ENCODE measurements at places on chromosomes 5 and 9.

- no peak for DNase-seq
Observed at GRCh38 chr5:112784726-112785125, 47.0 kb downstream of the APC start.

GRCh38 chr9:69173891-69174615, at the start of gene TJP2:
Gene TJP2, plus strand, starts transcription at chr9:69174277. Its CDS starts 96 bp downstream, at chr9:69174373.
- no peak for DNase-seq

GRCh38 chr5:6791031-6791430, 77.8 kb downstream of the TENT4A start:
- no peak for DNase-seq

GRCh38 chr9:81596679-81597418, 92.5 kb downstream of the TLE1 start:
- DNase-seq, result no peak

- DNase-seq, result no peak
Observed at GRCh38 chr5:67289763-67290521, 93.3 kb upstream of the CD180 start.

- no peak for DNase-seq
Observed at GRCh38 chr5:153555420-153556114, 65.1 kb downstream of the GRIA1 start.

DNA sequence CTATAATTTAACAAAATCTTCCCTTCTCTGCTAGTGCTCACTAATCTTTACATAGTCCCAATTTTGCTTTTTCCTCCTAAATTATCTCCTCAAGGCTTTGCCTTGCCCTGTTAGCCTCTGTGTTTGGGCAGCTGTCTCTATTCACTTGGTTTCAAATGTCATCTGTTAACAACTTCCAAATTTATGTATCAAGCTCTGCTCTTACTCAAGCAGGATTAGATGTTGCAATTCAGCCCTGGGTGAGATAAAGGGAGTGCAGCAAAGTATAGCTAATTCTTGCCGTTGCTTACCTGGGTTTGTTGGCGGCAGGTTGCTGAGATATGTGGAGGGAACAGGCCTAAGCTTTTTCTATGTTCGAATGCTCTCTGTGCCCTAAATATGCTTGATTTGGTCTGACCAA, 483.8 kb downstream of the DMAC1 start:
- DNase-seq, result no peak

- DNase-seq, result no peak
Observed at GRCh38 chr5:8767746-8768145, 778.1 kb downstream of the SEMA5A start.

- DNase-seq, result no peak
Observed at GRCh38 chr5:34576891-34577666, 79.0 kb upstream of the RAI14 start.

GRCh38 chr9:87859786-87860185, 22.9 kb upstream of the SPATA31E1 start:
- no peak for DNase-seq

GRCh38 chr5:65172486-65173129, 309.1 kb downstream of the ADAMTS6 start:
- no peak for DNase-seq

GRCh38 chr5:142323480-142324135, 1.2 kb downstream of the SPRY4 start:
- DNase-seq, result no peak

DNA sequence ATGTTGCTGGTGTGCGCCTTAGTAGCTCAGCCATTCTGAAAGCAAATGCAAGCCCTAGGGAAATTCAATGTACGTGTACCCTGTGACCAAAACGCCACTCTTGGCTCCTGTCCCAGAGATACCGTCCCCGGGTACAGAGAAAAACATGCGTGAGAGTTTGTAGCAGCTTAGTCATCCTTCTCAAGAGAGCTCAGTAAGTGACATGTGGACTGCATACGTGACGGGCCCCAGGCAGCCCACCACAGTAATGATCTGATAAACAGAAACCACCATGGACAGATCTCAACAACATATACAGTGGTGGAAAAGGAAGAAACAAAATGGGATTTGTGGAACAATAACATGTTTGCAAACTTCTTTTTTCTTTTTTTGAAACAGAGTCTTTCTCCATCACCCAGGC, 45.1 kb downstream of the S1PR3 start:
- DNase-seq, result no peak

- DNase-seq, result no peak
Observed at GRCh38 chr5:37916525-37916924, 76.7 kb upstream of the GDNF start.

DNA sequence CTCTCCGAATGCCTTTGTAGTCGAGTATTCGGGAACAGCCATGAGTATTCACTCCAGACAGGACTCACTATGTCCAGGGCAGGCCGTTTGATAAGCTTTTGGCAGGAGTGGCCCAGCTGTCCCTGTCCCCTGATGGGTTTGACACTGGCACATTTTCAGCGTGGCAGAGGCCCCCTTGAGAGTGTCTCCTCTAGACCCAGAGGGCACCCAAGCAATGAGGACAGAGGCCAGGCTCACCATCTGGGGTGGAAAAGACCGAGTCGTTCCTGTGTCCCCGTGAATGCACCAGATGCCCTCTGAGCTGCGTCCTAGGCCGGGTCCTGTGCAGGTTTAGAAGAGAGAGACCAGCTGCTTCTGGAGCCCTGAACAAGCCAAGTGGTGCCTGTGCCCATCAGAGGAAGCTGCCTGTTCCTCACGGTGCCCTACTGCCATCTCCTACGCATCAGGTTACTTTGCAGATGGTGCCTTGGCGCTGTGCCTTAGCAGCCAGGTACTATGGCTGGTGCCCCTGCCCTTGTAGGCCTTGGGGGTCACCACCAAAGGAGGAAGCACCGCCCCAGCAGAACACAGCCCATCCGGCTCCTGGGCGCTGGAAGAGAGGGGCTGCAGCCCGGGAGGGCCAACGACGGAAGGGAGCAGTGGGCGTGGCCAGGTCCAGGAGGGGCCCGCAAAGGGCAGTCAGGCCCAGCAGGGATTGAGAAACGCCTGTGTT, 42.4 kb downstream of the LRSAM1 start:
- DNase-seq, result no peak

GRCh38 chr5:84715686-84716085, 331.0 kb upstream of the EDIL3 start:
- DNase-seq, result no peak

- DNase-seq, result no peak
Observed at GRCh38 chr5:127596501-127596900, 52.4 kb upstream of the CTXN3 start.

- peak; percentile 31 for DNase-seq
Observed at GRCh38 chr5:109141222-109142200, 268.3 kb downstream of the PJA2 start.

DNA sequence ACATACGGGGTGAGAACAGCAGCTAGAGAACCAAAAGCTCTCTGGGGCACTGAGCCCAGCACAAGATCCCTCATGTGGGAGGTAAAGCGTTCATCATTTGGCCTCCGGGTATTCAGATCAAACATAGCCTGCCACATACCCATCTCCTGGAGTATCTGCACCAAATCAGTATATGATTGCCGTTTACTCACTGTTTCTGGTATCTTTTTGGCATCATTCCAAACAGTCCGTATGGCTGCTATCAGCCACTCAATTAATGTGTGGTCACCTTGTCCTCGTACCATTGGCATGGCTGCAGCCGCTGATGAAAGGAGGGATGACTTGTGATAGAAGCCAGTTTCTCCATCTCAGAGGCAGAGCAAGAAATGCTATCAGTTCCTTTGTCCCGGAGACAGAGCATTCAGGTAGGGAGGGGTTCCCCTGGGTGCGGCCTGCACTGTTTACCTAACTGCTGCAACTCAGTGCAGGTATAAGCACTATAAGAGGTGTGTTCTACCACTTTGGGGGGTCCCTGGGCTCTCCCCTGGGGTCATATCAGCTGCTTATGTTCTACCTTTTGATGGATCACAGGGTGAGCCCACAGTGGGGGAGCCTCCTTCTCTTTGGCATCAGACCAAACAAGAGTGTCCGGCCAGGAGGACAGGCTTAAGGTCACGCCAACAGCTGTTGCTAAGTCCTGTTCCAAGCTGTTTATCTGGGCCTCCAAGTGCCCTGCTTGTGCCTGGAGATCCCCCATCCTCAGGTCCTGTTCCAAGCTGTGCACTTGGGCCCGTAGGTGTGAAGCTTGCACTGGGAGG, 9.4 kb downstream of the DMAC1 start:
- no peak for DNase-seq

GRCh38 chr9:23747088-23748075, 78.7 kb downstream of the ELAVL2 start:
- DNase-seq, result no peak

DNA sequence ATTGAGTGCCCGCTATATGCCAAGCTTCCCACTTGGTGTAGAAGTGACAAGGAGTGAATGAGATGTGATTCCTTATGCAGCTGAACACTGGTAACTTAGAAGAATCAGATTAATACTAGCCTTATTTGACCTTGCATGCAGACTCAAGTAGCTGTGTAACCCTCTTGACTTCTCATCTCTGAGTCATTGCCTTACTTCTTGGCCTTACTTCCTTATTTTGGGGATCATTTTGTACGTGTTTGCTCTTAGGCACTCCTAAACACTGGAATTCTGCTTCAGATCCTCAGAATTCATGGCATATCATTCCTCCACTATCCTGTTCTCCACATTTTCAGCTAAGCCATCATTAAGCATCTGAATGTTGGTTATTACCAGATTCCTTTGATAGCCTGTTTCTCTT, 948.9 kb upstream of the ARRDC3 start:
- peak; percentile 38 for DNase-seq

DNA sequence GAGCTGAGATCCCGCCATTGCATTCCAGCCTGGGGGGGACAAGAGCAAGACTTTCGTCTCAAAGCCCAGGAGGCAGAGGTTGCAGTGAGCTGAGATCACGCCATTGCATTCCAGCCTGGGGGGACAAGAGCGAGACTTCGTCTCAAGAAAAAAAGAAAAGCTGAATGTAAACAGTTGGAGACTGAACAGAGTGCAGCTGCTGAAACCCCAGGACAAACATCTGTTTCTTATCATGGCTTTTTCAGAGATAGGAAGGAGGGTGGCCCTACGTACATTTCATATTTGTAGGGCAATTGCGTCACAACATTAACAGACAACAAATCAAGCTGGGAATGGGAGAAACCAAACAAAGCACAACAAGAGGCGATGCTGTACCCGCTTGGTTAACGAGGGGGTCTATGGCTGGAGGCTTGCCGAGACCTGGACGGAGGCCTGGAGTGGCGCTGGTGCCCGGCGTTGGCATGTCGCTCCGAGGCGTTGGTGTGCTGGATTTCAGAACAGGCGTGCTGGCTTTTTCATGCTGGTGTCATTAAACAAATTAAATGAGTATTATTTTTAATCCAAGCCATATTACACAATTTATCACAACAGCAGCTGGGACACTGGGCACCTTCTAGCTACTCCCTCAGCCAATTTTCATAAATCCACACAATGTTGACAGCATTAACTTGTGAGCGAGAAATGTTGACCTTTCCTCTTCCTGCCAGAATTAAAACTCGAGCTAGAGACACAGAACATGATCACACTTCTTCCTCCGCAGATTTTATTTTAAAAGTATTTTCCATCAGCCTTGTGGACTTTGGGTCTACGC, 76.1 kb downstream of the TLE1 start:
- no peak for DNase-seq

DNA sequence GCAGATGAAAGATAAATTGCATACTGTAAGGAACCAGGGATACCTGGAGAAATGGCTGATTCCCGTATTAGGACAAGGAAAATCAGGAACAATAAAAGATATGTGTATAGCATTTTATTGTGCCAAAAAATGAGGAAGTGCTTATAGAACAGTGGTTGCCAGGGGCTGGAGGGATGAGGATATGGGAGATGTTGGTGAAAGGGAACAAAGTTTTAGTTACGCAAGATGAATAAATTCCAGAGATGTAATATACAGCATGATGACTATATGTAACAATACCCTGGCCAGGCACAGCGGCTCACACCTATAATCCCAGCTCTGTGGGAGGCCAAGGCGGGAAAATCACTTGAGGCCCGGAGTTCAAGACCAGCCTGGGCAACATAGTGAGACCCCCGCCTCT, 101.8 kb downstream of the CDK5RAP2 start:
- DNase-seq, result no peak

- peak; percentile 88 for DNase-seq
Observed at GRCh38 chr9:7974335-7974960, 174.9 kb upstream of the DMAC1 start.

GRCh38 chr5:172898218-172898842, 60.9 kb upstream of the RPL26L1 start:
- DNase-seq, result no peak

DNA sequence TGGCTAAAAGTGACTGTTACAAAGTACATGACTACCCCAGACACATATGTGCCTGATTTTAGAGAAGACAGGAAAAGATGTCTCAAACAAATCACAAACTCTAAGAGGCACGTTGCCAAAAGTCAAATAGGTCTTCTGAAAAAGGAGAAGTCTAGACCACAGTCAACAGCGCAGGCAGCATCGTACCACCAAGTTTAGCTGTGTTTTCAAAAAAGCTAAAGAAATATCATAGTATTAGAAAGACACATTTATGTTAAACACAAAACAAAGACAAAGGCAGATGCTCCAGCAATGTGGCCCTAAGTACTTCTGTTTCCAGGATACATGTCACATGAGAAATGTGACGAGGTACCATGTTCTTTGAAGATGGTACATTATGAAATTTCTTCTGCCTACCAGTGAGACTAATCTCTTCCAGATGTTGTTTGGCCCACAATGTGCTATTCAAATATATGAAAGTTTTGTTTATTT, 43.5 kb downstream of the LPAR1 start:
- no peak for DNase-seq

DNA sequence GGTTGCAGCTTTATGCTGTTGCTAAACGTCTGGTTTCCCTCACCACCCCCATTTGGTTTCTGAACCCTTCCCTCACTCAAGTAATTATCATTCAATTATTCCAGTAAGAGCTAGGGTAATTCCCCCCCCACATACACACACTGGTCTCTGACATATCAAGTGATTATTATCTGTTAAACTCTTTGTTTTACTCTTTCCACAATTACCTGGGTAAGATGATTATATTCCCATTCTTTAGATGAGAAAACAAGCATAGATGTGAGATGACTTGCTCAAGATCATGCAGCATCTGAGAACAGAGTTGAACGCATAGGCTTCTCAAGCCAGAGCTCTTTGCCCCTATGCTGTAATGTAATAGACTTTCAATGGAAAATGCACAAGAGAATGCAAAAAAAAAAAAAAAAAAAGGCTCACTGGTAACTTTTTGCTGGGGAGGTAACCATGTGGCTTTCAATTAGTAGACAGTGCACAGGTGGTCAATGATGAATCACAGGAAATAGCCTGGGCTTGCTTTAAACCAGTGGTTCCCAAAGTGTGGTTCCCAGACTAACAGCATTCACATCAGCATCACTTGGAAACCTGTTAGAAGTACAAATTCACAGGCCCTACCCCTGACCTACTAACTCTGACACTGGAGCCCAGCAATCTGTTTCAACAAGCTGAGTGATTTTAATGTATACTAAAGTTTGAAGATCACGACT, 87.6 kb downstream of the PIK3R1 start:
- DNase-seq, result peak; percentile 10

- DNase-seq, result no peak
Observed at GRCh38 chr5:98614341-98614740, 159.1 kb upstream of the RGMB start.

DNA sequence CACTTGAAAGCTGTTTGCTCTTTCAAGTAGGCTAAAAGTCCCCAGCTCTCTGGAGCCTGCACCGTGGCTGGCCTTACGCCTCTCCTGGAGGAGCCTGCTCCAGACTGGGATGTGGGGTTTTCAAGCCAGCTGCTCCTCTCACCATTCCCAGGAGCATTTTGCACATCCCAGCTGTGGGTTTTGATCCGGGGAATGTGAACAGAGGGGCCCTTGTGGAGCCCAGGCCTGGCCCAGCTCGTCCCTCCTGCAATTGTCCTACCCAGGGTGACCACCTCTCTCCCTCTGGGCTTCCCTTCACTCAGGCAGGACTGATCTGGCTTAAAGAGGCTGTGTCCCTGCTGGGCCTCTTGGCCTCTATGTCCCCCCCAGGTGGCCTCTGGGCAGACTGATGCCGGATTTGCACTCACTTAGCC, 32.5 kb upstream of the TIFAB start:
- DNase-seq, result peak; percentile 96

Measured in DMS53 (cell line).